Bronchus fibroblast of lung (primary cell): ENCODE measurements at places on chromosomes 3 and 15. TPM values are rescaled to one million over a fixed set of nuclear protein-coding genes. Genes with fewer than 3 reads are reported as not detected.

Gene ZNF660
- total RNA-seq = 1.2 and 1.5 TPM in 2 replicates

Gene CEP19
- 0.89 and 1.0 TPM in 2 replicates for total RNA-seq

Gene TAMM41
- 11.3 and 12.3 TPM in 2 replicates for total RNA-seq

Gene RTP3
- total RNA-seq = not detected in 2 replicates

Gene KLHL18
- total RNA-seq = 14.0 and 14.8 TPM in 2 replicates

Gene CDCP1
- total RNA-seq = 22.1 and 23.2 TPM in 2 replicates

Gene PLA2G4E
- not detected in 2 replicates for total RNA-seq

Gene BTLA
- not detected in 2 replicates for total RNA-seq

Gene LRRC31
- not detected in 2 replicates for total RNA-seq

Gene CCR8
- not detected in 2 replicates for total RNA-seq
